ENCODE measurements at places on chromosomes 11 and 22.

DNA sequence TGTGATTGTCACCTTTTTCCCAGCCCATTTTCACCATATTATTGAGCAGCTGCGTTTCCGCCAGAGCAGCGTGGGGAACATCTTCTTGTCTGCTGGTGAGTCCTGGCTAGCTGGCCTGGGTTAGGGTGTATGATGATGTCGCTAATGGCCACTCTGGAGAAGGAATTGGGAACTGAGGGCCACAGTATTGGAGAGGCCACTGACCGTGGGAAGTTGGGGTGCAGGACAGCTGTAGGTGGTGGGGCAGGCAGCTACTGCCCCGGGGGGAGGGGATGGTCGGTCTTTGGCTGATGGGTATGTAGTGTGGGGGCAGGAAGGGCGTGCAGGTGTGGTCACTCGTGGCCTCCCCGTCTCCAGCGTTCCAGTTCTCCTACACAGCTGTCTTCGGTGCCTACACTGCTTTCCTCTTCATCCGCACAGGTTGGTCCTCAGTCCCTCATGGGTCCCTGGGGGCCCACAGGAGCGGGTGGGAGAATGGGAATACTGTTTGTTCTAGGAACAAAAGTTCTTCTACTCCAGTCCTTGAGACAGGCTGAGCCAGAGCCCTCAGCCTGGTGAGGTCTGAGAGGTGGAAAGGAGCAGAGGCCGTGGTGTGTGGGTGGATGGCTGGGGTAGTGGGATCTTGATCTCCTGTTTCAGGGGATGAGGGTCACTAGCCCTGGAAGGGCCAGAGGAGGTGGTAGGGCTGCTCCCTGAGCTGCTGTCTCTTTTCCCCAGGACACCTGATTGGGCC, 2.1 kb downstream of the RCE1 start:
- no peak for DNase-seq

DNA sequence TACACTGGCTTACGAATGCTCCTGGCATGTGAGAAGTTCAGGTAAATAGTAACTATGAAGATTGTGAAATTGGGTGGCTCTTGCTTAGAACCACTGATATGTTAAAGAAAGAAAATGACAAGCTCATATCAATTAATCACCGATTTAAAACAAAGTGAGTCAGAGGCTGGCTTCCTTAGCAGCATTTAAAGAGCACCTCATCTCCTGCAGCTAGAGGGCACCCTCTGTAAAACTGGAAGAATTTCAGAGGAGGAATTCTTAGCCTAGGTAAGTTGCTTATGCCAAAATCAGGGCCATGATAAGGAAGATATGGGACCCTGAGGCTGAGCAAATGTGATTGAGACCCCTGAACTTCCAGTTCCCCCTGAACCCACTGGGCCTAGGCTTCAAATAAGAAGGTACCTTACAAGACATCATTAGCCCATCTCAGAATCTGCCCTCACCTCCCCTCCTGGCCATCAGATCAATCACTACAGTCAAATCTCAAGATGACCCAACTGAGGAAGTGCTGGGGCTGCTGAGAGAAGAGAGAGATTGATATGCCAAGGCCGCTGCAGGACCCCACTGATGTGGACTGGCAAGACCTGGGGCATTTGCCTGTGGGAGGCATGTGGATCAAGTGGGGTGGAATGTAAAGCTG, 8.6 kb upstream of the CD3E start:
- no peak for DNase-seq

GRCh38 chr11:96097844-96098421, 174.0 kb upstream of the MTMR2 start:
- DNase-seq, result no peak

DNA sequence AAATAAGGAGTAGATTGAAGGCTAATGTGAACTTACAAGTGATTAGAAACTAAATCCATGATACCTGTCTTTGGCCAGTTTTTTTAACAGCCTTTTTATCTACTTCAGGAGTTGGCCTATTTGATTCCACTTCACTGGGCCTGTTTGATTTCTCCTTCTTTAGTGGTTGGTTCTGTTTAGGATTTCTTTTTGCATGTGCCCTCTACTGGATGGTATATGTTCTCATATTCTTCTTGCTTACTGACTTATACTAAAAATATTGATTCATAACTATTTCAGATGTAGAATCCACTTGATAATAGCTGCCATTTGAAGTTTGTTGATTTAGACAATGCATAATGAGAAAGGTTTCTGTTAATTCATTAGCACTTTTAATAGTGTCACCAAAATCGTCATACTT, 53.9 kb downstream of the USP47 start:
- DNase-seq, result no peak
